Left lung (tissue), 14 donors: ENCODE measurements at places on chromosomes 6 and 20. TPM values are rescaled to one million over a fixed set of nuclear protein-coding genes. Genes with fewer than 3 reads are reported as not detected.

GRCh38 chr20:7723284-7723683, 217.0 kb downstream of the HAO1 start:
- DNase-seq = no peak

GRCh38 chr6:21593412-21593926, at the start of gene SOX4:
Gene SOX4 (plus strand): TSS chr6:21593751. CDS start chr6:21594535, 784 bp downstream.
- DNase-seq = peak; percentile 99

DNA sequence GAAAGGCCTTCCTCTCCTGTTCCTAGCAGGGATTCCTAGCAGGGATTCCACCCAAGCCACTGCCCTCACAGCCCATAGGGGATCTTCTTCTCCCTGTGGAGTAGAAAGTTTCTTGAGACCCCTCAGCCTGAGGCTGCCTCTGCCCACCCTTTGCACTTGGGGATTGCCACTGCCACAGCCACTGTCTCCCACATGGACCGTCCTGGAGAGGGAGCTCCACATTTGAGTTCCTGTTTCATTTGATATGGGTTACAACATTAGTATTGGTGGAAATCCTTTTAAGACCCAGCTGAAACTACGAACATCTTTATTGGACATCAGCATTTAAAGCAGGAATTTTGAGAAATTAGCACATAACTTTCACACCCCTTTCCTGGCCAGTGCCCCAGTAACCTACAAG, 25.6 kb downstream of the HLA-G start:
- DNase-seq = no peak

GRCh38 chr20:24797113-24797512, 152.0 kb upstream of the CST7 start:
- no peak for DNase-seq

- no peak for DNase-seq
Measured at GRCh38 chr6:101730954-101731353, 337.4 kb downstream of the GRIK2 start.

DNA sequence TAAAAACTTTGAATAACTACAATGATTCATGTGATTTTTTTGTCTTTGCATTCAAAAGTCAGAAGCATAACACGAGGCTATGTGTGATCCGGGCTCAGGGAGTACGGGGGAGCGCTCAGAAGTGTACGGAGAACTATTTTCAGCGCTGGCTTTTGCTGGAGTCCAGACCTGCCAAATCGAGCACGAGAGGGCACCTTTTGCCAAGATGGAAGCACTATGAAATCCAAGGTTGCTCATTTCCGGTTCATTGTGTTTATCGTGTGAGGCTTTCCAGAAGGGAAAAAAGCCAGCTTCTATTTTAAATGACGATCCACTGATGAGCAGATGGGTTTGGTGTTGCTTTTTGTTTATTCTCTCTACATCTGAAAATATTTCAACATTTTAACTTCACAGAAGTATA, 11.3 kb downstream of the RAMACL start:
- no peak for DNase-seq

MLN gene
- polyA plus RNA-seq = not detected

ADGB gene
- polyA plus RNA-seq = 3.2 TPM

C6orf141 gene
- 4.4 TPM for polyA plus RNA-seq

FHL5 gene
- 2.4 TPM for polyA plus RNA-seq

TRIM31 gene
- polyA plus RNA-seq = not detected

BTN1A1 gene
- polyA plus RNA-seq = 0.20 TPM
